ENCODE measurements at places on chromosomes 16 and 17.

DNA sequence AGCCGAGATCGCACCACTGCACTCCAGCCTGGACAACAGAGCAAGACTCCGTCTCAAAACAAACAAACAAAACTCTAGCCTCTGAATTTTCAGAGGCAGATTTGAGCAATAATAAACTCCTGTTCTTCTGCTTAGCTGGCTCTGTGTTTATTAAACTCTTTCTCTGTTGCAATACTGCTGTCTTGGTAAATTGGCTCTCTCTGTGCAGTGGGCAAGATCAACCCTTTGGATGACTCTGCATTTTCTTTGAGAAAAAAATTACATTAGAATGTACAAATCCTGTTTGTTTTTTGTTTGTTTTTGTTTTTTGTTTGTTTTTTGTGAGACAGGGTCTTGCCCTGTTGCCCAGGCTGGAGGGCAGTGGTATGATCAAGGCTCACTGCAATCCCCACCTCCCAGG is 75.8 kb upstream of the RPH3AL start:
- DNase-seq, result no peak

GRCh38 chr16:83266848-83267553 is 540.8 kb upstream of the HSBP1 start:
- no peak for DNase-seq

GRCh38 chr16:79484237-79484636 is 116.3 kb downstream of the MAF start:
- no peak for DNase-seq

- DNase-seq, result no peak
These were observed 3.5 kb upstream of the ABR start for GRCh38 chr17:1183171-1183873.

GRCh38 chr16:48961546-48961945 is 320.1 kb downstream of the CBLN1 start:
- DNase-seq, result no peak

GRCh38 chr17:28946239-28946638 is 5.1 kb downstream of the PHF12 start:
- DNase-seq, result no peak

DNA sequence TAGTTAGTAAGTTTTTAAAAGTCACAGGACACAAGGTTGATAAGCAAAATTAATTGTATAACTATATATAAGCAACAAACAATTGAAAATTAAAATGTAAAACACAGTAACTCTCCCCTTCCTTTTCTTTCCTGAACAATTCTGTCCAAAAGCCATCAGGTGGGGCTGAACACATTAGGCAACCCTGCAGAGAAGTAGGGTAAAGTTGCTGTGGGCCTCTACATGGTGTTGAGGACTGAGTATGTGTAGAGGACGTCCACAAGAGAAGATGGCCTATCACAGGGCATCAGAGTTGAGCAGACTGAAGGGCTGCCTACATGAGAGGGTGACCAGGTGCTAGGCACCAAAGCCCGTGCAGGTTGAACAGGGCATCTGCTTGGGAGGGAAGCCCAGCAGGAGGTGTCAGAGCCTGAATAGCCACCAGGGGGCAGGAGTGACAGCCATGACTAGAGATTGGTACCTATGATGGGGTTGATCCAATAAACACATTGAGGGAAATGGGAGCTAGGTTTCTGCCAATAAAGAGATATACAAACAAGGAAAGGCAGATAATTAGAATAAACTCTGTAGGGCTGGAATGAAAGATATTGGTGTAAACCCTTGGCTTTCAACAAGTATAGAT is 415.1 kb downstream of the NPIPA8 start:
- DNase-seq, result no peak

GRCh38 chr17:35183332-35183731 is 10.9 kb downstream of the SLC35G3 start:
- DNase-seq, result no peak

DNA sequence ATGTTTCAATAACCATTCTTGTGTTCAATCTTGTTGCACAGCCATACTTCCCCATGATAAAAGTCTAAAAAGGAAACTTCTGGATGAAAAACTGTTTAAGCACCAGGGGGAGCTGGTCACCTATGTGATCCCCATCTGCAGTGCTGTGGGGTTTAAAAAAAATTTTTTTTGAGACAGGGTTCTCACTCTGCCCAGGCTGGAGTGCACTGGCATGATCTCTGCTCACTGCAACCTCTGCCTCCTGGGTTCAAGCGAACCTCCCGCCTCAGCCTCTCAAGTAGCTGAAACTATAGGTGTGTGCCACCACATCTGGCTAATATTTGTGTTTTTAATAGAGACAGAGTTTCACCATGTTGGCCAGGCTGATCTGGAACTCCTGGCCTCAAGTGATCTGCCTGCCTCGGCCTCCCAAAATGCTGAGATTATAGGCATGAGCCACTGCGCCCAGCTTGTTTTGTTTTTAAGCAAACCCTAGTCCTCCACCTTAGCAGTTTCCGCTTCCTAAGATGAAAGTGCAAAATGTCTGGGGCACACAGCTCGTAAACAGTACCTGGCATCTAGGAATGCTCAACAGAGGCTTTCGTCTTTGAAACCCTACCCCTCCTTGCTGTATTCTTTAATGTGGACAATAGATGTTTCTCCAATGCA is 25.4 kb downstream of the DNAJA2 start:
- DNase-seq, result no peak

DNA sequence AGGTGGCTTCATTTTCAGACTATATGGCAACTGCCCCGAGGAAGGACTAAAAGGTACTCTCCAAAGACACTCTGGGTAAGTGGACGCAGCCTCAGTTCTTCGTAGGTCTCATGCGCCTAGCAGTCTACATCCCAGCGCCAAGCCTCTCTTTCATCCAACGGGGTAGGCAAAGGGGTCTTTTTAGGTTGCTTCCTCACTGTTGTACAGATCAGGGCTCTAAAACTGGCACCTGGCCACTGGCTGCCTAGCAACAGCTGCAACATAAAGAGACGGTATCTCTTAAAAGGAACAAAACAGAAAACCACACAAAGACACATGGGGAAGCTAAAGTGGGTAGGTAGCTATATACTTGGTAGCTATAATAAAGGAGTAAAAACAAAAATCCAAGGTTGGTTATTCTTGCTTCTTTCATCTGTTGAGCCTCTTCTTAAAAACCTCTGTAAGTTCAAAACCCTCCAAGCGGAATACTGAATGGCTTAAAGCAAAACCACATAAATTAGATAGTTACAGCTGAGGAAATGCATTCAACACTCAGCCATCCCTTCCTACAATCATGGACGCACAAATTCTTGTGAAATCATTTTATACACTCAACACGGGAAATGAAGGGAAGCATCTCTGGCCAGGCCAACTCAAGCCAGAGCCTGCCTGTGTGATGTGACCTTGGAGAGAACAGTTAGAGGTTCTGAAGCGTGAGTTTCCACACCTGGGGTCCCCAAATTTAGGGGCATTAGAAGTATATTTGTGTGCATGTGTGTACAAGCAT is 22.7 kb downstream of the CYTH1 start:
- DNase-seq, result no peak

- DNase-seq, result no peak
These were observed 7.4 kb downstream of the MYO1D start for GRCh38 chr17:32869345-32870026.

- no peak for DNase-seq
These were observed 15.7 kb downstream of the DNAI2 start for GRCh38 chr17:74289688-74290087.

- peak; percentile 34 for DNase-seq
These were observed 188.2 kb downstream of the FTO start for GRCh38 chr16:53892155-53892554.

GRCh38 chr17:77796176-77796860 is 162.2 kb upstream of the TNRC6C start:
- DNase-seq, result peak; percentile 60

GRCh38 chr17:78415821-78416711 is 37.6 kb downstream of the PGS1 start:
- no peak for DNase-seq

GRCh38 chr16:72159801-72160200 is 12.2 kb downstream of the PMFBP1 start:
- DNase-seq, result no peak

DNA sequence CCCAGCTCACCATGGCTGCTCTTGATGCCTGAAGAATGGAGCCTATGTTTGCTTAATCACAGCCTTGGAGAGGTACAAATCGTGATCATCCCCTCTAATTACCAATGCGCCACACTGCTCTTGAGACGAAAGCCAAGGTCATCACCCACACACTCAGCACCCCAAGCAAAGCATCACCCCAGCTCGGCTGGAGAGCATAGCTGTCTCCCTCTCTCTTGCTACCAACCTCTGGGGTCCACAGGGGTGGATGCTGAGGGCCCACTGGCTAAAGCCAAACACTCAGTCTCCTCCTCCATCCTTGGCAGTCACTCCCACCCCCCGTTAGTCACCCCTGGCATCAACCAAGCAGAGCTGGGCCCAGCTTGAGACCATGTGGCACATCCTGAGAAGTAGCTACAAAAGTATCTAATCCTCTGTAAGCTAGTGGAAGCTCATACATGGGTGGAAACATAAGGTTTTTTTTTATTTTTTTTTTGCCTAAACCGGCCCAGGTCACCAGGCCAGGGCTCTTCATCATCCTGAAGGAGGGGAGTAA is 44.8 kb downstream of the PIMREG start:
- no peak for DNase-seq

- no peak for DNase-seq
These were observed 13.5 kb downstream of the SCO1 start for GRCh38 chr17:10683853-10684252.

DNA sequence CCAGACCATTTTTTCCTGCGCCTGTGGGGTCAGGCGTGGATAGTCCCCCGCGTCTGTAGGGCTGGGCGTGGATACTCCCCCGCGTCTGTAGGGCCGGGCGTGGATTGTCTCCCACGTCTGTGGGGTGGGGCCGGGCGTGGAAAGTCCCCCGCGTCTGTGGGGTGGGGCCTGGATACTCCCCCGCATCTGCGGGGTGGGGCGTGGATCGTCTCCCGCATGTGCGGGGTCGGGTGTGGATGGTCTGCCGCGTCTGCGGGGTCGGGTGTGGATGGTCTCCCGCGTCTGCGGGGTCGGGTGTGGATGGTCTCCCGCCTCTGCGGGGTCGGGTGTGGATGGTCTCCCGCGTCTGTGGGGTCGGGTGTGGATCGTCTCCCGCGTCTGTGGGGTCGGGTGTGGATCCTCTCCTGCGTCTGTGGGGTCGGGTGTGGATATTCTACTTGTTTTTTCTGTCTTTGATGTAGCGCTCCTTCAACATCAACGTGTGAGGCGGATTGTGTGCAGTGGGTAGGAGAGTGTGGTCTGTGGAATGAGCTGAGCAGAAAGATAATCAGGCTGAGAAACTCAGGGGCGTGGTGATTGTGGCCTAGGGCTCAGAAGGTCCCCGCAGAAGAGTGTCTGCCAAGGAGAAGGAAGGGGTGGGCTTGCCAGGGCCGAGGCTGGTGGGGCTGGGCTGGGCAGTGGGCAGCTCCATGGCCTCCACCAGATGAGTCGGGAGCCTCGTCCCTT is 3.2 kb downstream of the GNPTG start:
- DNase-seq, result no peak

DNA sequence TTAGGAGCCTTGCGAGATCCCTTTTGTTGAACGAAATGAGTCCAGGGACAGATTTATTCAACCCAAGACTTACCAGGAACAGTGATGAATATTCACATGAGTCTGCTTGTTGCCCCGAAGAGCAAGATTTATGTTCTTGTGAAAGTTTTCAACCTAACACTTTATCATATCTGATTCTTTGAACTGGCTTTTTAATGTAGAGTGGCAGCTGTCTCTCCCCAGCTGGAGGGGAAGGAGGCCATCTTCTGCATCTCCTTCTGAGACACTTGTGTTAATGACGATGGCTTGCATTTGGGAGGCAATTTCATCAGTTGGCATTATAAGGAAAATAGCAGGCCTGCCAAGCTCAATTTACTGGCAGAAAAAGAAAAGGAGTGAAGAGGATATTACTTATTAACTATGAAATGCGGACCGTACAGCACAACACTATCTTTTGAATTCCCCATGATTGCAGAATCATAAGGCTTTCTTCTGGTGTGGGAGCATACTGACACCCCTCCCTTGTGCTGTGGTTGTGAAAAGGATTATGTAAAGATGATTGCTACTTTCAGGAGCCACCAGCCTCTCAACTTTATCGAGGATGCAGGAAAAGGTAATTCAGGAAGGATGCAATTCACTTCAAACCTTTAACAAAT is 35.7 kb downstream of the SMARCE1 start:
- DNase-seq, result no peak

DNA sequence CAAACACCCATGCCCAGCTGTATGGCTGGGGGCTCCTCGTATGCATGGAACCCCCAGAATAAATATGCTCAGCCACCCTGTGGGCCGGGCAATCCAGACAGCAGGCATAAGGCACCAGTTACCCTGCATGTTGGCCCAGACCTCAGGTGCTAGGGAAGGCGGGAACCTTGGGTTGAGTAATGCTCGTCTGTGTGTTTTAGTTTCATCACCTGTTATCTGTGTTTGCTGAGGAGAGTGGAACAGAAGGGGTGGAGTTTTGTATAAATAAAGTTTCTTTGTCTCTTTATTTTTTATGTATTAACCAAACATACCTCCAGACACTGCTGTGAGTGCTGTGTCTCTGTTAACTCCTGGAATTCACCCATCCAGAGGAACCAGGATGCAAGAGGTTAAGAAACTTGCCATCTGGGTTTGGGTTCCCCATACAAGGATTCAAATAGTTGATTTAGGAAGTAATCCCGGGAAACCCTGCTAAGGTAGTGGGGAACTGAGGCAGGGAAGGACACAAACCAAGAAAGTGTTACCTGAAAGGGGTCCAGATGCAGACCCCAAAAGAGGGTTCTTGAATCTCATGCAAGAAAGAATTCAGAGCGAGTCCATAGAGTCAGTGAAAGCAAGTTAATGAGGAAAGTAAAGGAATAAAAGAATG is 37.4 kb upstream of the IL21R start:
- no peak for DNase-seq

GRCh38 chr17:65058146-65058545 is 1.6 kb upstream of the GNA13 start:
- DNase-seq, result no peak

DNA sequence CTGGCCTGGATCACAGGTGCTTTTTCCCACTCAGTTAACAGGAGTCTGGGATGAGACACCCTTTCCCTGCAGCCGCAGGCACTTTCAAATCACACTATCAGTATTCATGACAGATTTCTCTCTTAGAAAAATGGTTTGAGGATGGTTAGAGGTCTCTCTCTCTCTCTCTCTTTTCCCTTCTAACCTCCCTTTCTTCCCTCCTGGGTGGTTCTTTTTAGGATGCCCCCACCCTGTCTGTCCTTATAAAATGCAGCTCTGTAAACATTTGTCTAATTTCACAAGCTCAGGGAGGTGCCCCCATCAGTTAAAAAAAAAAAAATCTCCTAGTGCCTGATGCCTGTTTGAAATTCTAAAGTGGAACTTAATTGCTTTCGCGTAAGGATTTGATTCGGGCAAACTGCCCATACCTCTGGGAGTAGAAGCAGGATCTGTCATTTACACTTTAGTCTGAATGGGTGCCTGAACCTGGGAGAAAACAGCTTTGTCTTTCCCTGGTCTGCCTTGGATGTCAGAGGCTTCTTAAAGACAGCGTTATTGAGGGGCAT is 158.8 kb downstream of the CCDC182 start:
- no peak for DNase-seq

DNA sequence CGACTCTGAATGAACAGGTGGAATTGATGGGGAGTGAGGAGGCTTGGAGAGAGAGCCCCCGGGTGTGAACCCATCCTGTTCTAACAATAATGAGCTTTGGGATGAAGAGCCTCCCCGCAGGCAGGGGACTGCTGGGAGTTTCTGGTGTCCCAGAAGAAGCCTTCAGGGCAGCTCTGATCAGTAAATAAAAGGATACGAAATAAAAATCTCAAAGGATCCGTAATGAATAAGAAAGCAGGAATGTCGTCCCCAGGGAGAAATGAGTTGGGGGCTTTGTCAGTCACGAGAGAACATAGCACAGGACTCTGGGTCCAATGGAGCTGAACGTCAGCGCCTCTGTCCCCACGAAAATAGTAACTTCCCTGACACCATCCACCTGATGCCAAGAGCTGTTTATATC is 113.4 kb downstream of the PITPNC1 start:
- peak; percentile 65 for DNase-seq

All from tibial artery (tissue), 4 donors.